Nephron progenitor cell (in vitro differentiated cells): ENCODE measurements at places on chromosomes 12 and 14.

DNA sequence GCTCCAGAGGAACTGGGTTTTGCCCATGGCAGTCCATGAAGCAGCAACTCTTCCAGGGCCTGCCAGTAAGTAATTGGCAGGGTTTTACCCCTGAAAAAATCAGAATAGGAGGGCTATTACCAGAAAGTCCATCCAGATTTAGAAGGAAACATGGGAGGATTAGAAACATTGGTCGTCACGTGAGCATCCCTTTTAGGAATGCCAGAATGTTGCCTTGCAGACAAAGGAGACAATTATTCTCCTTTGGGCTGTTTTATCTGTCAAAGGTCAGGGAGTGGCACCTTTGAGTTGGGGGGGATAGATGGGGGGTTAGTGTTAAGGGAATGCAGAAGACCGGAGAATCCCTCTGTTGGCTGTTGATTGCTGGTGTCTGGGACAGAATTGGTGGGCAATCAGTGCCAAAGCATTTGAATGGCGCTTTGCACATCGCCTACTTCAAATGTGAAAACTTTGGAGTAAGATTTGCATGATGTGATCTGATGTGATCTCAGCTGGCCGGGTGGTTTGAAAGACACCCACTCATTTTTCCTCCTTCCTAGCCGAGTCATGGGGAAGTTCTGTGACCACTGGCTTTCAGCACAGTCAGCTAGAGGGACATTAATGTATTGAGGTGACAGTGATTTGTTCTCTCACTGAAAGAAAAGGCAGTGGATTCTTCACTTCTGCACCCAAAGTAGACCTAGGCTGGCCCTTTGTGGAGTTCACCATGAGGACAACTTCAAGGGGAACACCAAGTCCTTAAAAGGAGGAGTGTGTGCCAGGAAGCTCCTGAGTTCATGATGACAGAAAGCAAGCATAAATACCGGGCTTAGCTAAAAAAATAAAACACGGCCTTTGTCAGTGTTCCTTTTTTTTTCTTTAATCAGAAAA, 31.4 kb downstream of the FLVCR2 start:
- no peak for DNase-seq

- no peak for DNase-seq
These were observed 120.7 kb downstream of the C12orf75 start for GRCh38 chr12:105451211-105451610.

- DNase-seq: no peak
These were observed 61.7 kb downstream of the PRMT8 start for GRCh38 chr12:3552726-3553045.

DNA sequence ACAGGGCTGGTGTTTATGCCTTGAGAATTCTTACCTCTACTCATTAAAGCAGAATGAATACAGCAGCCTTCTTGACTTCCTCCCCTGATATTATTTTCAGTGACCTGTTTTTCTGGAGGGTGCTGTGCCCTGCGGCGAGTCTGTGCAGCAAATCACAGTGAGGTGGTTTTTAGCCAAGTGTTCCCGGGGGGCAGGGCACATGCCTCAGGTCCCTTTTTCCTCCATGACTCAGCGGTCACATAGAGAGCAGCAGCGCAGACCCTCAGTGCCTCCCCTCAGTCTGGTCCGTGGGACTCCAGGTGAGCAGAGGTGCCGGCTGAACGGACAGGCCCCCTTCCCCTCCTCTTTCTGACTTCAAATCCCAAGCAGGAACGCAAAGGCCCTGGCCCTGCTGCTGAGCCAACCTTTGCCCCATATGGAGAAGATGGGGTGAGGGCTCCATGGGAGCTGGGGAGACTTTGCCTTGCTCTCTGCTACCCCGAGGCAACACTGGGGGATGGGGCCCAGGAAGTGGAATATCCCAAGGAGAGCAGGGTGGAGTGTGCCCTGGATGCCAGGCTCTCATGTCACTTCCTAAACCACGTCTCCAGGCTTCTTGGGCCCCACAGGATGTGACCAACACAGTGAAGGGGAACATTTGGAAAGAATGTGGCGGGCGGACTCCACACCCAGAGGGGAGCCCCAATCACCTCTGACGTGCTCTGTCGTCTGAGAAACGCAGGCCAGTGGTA, 90.0 kb downstream of the DHRS2 start:
- no peak for DNase-seq

DNA sequence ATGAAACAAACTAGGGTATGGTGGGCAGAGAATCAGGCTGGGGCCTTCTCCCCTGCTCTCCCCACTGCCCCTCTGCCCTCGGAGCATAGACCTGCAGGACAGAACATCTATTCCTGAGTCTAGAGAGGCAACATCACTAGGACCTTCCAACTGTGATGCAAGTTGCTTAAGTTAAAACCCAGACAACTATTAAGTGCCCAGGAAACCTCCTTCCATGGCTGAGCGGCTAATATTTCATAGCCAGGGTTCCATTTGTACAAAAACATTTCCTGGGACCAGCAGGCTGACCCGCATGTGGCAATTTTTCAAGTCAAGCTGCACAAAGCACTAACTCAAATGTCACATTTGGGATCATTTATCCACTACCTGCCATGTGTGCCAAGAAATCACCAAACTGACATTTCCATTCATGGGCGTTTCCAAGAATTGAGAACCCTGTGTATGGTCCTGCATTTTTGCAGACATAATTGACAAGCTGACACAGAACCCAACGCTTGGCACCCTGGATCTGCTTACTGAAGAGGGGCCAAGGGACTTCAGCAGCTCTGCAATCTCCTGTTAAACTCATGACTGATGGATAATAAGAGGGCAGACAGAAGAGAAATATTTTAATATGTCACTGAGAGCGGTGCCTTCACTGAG, 32.7 kb downstream of the NT5DC3 start:
- no peak for DNase-seq

DNA sequence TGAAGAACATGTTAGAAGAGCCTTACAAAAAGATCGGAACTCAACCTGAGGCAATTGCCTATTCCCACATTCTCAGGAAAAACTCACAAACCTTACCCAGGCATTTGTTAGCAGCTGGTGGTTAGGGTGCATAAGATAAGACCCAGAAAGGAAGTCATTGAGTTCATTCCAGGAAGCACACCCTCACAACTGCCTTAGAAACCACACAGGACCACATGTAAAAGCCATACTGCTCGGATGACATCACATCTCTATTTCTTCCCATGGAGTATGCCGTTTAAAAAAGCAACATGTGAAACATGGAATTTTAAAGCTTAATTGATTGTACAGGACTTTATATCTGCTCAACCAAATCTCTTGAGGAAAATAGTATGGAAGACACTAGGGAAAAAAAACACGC, 411.2 kb downstream of the DAD1 start:
- no peak for DNase-seq

GRCh38 chr12:7005311-7005710, 13.0 kb downstream of the LPCAT3 start:
- no peak for DNase-seq

DNA sequence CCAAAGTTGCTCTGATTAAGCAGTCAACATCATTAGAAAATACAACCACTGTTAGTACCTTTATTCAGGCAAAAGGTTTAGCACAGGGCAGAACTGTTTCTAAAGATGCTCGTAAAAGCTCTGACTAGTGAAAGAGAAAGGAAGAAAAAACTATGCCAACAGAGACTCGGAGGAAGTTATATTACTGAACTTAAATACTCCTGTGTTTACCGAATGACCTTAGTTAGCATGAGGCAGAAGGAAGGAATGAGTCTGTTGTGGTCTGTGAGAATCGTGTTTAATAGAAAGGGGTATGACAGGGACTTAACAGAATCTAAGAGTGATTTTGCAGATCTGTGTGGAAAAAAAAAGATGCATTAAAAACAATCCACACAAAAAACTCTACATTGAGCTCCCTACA, 84.1 kb upstream of the OVCH1 start:
- no peak for DNase-seq

DNA sequence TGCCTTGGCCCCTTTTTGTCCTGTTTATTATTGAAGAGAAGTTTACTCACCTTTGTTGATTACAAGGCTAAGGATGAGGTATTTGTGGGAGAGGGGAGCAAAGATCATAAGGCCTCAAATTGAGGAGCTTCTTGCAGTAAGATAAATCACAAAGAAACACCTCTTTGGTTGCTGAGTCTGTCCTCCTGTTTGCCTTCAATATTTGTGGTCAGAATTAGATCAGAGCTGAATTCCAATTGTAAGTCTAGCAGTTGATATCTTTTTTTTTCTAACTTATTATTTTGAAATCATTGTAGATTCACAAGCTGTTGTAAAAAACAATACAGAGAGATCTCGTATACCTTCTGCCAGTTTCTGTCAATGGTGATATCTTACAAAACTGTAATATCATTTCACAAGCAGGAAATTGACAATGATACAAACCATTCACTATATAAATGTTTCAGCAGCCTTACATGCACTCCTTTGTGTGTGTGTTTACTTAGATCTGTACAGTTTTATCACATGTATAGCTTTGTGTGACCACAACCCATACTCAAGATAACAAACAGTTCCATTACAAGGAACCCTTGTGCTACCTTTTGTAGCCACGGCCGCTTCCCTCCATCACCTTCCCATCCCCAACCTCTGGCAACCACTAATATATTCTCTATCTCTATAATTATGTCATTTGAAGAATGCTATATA, 97.4 kb downstream of the KICS2 start:
- DNase-seq: no peak

- no peak for DNase-seq
These were observed 2.6 kb downstream of the BCL7A start for GRCh38 chr12:122024132-122024785.

GRCh38 chr12:13981990-13982389, 588 bp upstream of the GRIN2B start:
- peak; percentile 76 for DNase-seq
